Dermis microvascular lymphatic vessel endothelial cell (primary cell): ENCODE measurements at places on chromosomes 7 and 10. TPM values are rescaled to one million over a fixed set of nuclear protein-coding genes. Genes with fewer than 3 reads are reported as not detected.
A peak's percentile ranks its signal among the peaks of the same experiment; 100 is the strongest.

DNA sequence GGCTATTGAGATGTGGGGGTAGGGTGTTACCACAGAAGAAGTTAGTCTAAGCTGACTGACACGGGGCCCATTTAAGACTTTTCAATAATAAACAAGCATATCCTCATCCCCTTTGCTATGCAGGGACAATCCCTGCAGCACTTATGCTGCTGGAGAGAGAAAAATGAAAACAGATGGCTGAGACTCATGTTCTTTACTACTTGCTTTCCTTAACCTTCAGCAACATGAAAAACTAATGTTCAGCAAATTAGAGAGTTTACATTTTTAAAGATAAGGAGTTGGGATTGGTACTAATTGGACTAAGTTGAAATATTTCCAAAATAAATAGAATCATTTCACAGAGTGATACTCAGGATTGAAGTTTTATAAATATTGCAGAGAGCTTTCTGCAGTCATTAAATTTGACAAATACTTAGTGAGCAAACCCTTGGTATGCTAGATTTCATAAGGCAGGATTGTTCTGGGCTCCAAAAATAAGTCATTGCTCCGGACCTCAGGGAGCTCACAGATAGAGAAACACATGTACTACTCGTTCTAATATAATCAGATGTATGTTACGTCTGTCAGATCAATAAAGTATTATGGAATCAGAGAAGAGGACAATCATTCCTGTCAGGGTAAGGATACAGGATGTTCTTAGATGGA, 147.1 kb upstream of the LRRN3 start:
- no peak for DNase-seq

DNA sequence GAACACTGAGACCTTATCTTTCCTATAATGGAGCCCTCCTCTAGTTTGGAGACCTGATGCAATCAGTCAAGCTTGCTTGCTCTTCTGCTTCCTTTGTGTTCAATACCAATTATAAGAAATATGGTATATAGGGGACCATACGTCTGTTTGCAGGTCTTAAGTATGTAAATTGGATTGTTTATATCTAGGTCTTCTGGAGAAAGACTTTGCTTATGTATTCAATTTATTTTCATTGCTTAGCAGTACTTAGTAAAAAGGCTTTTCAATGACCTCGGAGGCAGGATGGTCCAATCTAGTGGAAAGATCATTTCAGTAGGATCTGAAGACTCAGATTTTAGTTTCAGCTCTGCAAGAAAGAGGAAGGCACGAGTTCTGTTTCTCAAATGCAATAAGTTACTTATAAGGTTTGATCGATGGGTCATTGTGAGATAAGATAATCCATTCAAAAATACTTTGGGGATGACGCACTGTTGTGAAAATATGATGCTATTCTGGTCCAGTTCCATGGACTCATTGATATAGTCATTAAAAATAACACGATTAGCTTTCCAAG, 571.6 kb downstream of the SH2D4B start:
- DNase-seq, result no peak

DNA sequence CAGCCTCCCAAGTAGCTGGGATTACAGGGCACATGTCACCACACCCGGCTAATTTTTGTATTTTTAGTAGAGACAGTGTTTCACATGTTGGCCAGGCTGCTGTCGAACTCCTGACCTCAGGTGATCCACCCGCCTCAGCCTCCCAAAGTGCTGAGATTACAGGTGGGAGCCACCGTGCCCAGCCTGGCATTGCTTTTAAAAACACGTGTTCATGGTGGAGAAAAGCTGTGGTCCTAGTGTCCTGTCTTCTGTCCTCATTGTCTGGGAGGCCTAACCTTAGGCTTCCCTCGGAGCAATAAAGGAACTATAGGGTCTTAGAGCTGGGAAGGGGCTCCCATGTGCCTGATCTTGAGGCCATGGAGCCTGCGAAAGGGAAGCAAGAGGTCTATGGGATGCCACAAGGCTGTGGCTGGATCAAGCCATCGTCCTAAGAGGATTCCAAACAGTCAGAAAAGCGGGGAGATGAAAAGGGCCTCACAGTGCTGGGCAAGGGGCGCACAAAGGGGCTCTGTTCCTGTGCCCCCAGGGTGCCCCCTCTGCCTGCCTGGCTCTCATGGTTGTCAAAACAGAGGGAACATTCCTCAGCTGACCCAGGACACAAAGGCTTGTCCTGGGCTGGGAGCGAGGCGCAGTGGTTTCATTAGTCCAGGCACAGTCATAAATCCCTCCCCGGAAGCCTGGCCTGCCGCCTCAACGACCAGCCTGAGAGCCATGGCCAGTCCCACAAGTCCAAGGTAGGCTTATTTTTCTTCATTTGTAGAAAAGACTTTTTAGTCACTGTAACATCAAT, 106.6 kb upstream of the TNS3 start:
- DNase-seq, result no peak

DNA sequence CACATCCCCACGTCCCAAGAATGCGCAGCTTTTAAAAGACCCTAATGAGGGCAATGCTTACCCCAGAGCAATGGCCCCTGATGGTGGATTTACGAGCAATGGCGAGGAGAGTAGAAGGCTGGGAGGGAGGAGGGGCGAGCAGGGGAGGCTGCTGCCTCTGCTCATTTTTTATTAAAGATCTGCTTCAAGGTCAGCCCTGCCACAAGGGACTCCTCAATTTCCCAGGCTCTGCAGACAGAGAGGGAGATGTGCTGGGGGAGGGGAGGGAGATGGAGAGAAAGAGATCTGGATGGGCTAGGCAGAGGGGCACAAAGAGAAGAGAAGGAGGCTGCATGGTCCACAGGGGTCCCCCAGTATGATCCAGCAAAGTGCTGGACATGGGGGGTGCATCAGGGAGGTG, 7.8 kb upstream of the SRRM3 start:
- DNase-seq, result no peak

The GSAP gene
- 4.5 and 7.3 TPM in 2 replicates for total RNA-seq

The SLC29A4 gene
- total RNA-seq, result 0.64 and 2.1 TPM in 2 replicates

DNA sequence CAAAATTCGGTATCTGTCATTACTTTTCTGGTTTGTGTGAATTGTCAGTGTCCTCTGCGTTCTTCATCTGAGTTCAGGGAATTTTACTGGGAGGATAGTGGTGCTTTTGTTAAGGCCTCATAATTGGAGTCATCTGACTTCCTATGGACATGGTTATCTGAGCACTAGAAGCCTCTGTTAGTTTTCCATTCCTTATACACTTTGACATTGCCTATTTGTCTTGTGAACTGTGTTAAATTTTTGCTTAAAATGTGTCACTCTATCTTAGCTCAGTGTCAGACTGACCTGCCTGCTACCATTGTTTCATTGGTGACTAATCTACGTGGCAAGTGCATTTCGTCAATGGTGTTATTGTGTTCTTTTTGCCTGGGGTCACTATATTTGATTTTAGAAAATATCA, 253.3 kb downstream of the SEMA3A start:
- DNase-seq, result peak; percentile 11

DNA sequence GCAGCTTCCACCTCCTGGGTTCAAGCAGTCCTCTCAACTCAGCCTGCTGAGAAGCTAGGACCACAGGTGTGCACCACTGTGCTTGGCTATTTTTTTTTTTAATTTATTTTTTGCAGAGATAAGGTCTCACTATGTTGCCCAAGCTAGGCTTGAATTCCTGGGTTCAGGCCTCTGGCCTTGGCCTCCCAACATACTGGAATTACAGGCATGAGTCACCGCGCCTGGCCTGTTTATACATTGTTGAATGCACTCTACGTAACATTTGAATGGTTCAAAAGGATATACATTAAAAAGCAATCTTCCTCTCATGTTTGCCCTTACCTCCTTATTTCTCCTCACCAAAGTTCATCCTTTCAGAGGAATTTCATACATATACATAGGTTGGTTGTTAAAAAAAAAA, 7.2 kb upstream of the SNX10 start:
- DNase-seq, result no peak

- DNase-seq, result no peak
Measured at GRCh38 chr10:61283066-61283465, 170.1 kb downstream of the TMEM26 start.

- DNase-seq, result no peak
Measured at GRCh38 chr10:6563731-6564130, 16.3 kb downstream of the PRKCQ start.

The CDK1 gene
- total RNA-seq, result 25.3 and 41.8 TPM in 2 replicates

DNA sequence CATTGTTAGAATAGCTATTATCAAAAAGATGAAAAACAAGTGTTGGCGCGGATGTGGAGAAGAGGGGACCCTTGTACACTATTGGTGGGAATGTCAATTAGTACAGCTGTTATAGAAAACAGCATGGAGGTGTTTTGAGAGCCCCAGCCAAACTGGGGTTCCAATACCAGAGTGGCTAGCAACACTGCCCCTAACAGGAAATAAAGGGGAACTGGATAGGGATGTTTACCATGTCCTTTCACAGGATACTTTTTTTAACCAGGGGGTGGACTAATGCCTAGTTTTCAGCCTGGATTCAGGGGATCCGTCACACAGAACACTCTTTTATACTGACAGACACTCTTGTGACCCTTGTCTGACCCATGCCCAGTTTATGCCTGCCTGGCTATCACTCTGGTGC, 6.9 kb upstream of the GSTK1 start:
- DNase-seq, result no peak
